Mesothelial cell of epicardium (in vitro differentiated cells): ENCODE measurements at places on chromosomes 2 and 18.

GRCh38 chr2:197600306-197600705 is 75.1 kb downstream of the RFTN2 start:
- DNase-seq = no peak

DNA sequence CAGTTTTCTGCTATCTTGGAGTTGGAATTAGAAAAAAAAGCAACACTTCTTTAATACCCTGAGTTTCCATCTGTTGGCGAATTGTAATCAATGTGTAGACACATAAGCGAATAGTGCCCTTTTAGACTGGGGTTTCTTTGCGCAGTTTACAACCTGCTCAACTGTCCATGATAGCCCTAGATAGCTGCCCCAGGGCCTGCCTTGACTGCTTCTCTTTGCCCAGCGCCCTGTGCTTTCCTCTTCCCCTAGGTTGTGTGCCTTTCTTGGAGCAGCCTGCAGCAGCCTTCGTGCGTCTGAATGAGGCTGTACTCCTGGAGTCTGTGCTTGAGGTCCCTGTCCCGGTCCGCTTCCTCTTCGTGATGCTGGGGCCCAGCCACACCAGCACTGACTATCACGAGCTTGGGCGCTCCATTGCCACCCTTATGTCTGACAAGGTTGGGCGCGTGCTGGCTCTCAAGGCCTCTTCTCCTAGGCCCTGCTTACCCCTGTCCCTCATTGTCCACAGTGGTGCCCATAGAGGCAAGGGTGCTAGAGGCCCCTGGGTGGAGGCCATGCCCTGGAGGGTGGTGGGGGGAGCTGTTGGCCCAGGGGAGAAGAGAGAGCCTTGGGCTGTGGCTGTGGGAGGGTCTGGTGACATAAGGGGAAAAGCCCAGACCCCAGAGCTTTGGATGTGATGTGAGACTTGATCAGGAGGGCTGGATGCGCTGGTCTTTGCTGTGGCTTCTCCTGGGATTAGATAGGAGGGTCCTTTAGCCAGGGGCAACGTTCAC is 6.9 kb downstream of the SLC4A3 start:
- no peak for DNase-seq

- DNase-seq = no peak
These were observed 49.2 kb upstream of the ASPRV1 start for GRCh38 chr2:70010576-70011111.

DNA sequence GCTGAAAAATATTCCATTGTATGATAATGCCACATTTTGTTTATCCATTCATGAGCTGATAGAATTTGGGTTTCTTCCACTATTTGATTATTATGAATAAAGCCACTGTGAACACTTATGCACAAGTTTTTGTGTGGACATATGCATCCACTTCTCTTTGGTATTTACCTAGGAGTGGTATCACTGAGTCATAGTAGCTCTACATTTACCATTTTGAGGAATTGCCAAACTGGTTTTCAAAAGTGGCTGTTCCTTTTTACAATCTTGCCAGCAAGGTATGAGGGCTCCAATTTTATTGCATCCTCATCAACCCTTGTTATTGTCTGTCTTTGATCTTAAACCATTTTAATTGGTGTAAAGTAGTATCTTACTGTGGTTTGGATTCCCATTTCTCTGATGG is 13.3 kb upstream of the EHBP1 start:
- no peak for DNase-seq

DNA sequence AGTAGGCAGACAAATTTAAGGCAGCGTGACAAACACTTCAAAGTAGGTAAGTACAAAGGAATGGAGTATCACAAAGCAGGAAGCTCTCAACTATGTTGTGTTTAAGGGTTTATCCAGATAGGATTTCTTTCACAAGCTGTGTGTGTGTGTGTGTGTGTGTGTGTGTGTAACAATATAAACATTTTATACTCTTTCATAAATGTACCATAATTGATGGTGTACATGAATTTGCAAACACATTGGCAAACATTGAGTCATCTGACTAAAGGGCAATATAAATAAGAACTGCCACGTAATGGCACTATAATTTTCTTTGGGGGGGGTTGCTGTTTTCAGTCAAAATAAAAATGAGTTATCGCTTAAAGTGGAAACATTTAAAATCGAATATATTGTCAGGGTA is 1004.4 kb upstream of the DDX18 start:
- no peak for DNase-seq

GRCh38 chr2:69151931-69152330 is 139.0 kb downstream of the ANTXR1 start:
- DNase-seq = no peak

DNA sequence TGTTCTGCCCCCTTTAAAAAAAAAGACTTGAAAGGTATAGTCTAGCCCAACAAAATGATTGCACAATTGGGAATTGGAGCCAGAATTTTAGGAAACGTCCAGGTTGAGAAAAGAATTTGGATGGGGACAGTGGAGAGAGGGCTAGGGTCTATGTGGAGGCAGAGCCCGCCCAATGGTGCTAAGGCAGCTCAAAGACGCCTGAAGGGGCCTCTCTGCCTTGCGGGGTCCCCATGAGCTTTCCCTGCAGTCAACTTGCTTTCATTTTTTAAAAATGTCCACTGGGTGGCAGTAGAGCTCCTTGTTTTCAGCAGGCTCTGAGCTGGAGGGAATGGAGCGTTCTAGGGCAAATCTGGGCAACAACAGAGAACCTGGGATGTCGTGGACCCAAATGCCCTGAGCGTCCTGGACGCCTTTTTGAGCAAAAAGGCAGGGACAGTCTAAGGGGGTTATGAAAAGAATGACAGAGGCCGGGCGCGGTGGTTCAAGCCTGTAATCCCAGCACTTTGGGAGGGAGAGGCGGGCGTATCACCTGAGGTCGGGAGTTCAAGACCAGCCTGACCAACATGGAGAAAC is 40.2 kb upstream of the ITM2C start:
- no peak for DNase-seq

- no peak for DNase-seq
These were observed 217.7 kb downstream of the SH3RF3 start for GRCh38 chr2:109346601-109347228.

DNA sequence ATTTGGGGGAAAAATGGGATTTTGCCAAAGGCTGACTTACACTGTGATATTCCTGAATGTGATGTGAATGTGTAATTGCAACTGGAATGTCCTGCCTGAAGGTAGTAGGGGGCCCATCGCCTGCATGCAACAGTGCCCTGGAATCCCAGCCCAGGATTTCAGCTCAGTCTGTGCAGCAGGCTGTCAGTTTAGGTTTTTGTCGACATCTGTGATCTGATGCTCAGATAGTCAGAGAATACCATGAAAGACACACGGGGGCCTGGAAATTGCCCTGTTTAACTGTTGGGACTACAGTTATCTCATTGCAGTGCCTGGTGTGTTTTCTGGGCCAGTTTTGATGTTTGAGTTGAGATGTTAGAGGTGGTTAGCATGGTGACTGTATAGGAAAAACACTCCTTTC is 84.5 kb upstream of the HK2 start:
- DNase-seq = no peak

DNA sequence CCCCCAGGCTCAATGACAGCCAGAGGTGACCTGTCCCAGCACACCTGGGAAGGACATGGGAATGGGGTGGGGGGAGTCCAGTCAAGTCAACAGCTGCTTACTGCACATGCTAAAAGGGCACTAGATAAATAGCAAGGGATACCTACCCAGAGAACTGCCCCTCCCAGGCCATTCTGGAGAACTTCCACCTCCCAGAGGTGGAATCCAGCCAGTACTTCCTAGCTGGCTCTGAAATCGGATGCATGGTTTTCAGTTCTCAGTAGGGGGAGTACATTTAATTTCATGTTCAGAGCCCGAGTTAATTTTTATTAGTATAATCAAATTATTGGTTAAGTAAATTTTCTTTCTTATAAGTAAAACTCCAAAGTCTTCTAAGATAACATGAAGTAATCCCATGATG is 28.9 kb upstream of the ITGA6 start:
- no peak for DNase-seq

DNA sequence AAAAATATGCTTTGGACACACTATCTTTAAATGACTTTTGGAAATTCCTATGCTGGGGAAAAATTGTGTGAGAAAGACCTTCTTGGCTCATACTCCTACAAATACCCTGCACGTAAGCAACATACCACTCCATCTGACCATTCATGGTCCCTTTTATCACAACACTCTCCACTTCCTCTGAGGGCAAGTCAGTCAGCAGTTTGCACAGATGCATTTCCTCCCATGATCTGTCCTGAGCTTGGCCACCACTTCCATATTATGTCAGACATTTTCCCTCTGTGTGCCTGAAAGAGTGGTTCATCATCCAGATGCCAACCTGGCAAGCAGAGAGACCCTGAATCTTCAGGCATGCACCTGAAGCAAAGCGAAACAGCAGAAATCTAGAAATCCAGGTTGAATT is 16.1 kb upstream of the REG3G start:
- no peak for DNase-seq

- no peak for DNase-seq
These were observed 49.9 kb downstream of the KCNG3 start for GRCh38 chr2:42443718-42444399.

DNA sequence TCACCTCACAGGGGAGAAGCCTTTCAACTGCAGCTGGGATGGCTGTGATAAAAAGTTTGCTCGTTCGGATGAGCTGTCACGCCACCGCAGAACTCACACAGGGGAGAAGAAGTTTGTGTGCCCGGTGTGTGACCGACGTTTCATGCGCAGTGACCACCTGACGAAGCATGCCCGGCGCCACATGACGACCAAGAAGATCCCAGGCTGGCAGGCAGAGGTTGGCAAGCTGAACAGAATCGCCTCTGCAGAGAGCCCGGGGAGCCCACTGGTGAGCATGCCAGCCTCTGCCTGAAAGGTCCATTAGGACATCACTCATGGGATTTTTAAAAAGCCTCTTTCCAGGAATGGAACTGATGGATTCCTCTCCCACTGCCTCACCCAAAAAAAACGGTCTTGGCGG is 8.9 kb downstream of the KLF11 start:
- DNase-seq = no peak

DNA sequence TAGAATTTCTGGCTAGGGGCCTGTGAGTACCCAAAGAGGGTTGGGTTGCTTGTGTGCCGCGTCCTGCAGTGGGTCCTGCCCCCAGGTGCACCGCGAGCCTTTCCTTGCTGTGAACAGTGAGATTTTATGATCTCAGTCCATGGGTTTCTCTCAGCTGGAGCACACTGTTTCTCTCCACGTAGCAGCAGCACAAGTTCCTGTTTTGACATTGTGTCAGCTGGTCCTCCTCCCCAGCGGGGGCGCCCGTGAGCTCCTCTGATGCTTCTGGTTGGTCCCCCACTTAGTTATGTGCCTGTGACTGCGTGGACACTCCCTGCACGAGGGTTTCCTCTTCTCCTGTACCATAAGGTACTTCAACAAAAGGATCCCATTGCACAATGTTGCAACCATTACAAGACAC is 29.8 kb downstream of the TSHZ1 start:
- no peak for DNase-seq

DNA sequence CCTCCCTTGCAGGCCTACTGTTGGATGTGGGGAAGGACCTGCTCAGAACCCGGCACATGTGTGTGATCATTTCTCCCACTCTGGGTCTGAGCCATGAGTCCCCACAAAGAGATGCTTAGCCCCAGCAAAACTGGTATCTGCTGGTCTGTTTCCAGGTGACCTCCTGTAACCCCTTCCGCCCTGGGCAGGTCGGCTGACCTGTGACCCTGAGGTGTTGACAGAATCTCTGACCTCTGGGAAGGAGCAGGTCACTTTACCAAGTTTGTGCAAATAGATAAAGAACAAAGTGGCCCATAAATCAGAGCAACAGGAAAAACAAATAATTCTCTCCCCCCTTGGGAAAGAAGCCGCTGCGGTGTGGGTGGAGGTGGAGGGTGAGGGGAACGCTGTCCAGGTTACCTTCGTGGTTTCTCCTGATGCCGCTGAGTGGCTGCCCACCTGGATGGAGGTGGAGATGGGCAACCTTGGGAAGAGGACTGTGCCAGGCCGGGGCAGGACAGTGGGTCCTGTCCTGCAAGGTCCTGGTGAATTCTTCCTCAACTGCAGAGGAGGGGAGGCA is 174.0 kb upstream of the MYCN start:
- DNase-seq = no peak

GRCh38 chr2:239302083-239302807 is 98.6 kb downstream of the HDAC4 start:
- no peak for DNase-seq

GRCh38 chr2:121717529-121717928 is 19.1 kb downstream of the NIFK start:
- no peak for DNase-seq

GRCh38 chr2:99169534-99169933 is 11.3 kb downstream of the MITD1 start:
- no peak for DNase-seq

DNA sequence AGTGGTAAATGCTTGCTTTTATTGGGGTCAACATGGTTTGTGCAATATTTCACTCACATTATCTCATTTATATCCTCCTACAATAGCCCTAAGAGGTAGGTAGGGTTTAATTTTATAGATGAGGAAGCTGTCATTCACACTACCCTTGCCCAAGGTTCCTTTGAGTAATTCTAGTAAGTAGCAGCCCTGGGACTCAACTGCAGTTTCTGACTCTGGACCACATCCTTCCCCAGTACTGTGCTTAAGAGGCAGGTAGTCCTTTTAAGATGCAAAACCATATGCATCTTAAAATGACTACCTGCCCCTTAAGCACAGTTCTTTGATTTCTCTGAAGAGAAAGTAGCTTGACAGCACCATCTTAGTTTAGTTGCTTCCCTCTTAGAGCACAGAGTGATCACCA is 15.7 kb upstream of the NT5C1B start:
- no peak for DNase-seq

DNA sequence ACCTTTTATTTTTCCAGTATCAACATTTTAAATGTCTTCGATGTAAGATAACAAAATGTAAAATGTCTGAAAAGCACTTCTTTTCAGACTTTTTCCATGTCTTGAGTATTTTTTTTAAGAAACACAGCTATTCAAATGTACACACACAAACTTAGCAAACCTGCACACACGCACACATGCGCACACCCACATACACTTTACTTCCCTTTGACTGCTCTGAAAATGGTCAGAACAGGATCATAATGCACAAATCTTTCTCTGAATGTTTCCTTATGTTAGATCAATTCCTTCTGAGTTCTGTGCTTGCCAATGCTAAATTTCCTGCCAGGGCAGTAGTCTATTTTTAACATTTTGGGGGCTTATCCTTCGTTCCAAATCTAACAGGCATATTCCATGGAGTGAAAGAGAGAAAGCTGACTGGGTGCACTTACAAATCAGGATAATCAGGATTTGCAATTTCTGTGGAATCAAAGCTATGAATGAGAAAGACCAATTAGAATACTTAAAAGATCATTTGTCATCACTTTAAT is 136.3 kb downstream of the ZEB2 start:
- no peak for DNase-seq

GRCh38 chr2:71891155-71891554 is 256.5 kb downstream of the CYP26B1 start:
- DNase-seq = no peak
